ENCODE measurements at places on chromosomes 11 and 22. TPM values are rescaled to one million over a fixed set of nuclear protein-coding genes. Genes with fewer than 3 reads are reported as not detected.

OSBP2 gene
- 6.8 TPM for total RNA-seq

SPI1 gene
- total RNA-seq = 5.0 TPM

APOL6 gene
- total RNA-seq = 7.9 TPM

SEPTIN5 gene
- 109 TPM for total RNA-seq

CSKMT gene
- total RNA-seq = 2.6 TPM

TSSK2 gene
- total RNA-seq = not detected

B4GALNT4 gene
- 22.9 TPM for total RNA-seq

GVQW3 gene
- 3.8 TPM for total RNA-seq

CSNK2A3 gene
- total RNA-seq = 3.9 TPM

PTPN5 gene
- 0.62 TPM for total RNA-seq

RNH1 gene
- 155 TPM for total RNA-seq

OR52B6 gene
- total RNA-seq = not detected

ST3GAL4 gene
- 30.9 TPM for total RNA-seq

TMEM45B gene
- total RNA-seq = 1.5 TPM

CD6 gene
- not detected for total RNA-seq

TENM4 gene
- total RNA-seq = 63.7 TPM

MS4A6A gene
- total RNA-seq = 24.4 TPM

PLEKHB1 gene
- total RNA-seq = 4.5 TPM

TMEM25 gene
- 24.9 TPM for total RNA-seq

CHST1 gene
- 5.6 TPM for total RNA-seq

ELFN2 gene
- total RNA-seq = 1.0 TPM

RFPL2 gene
- not detected for total RNA-seq

PHOX2A gene
- not detected for total RNA-seq

DNAJB7 gene
- total RNA-seq = not detected

SAA1 gene
- total RNA-seq = 2.4 TPM

OR51E2 gene
- total RNA-seq = not detected

GRM5 gene
- 0.21 TPM for total RNA-seq
